ENCODE measurements at places on chromosomes 1 and 21.

- H3K4me1 ChIP-seq = peaks cover under 1% of the 10 kb centered on the region
- no peak overlapping the region for H3K27ac ChIP-seq
- no peak for DNase-seq
- no peaks in the 10 kb centered on the region for H3K36me3 ChIP-seq
- H3K4me3 ChIP-seq = no peak overlapping the region
- no peaks in the 10 kb centered on the region for H3K27me3 ChIP-seq
These were observed 88.1 kb downstream of the DMRTB1 start for GRCh38 chr1:53547231-53547790.

GRCh38 chr1:54581621-54582035 lies 33.6 kb downstream of the ACOT11 start:
- H3K27ac ChIP-seq = no peak overlapping the region
- H3K27me3 ChIP-seq = no peaks in the 10 kb centered on the region
- no peaks in the 10 kb centered on the region for H3K36me3 ChIP-seq

GRCh38 chr1:2047749-2048729 lies 2.2 kb upstream of the PRKCZ start:
- H3K4me1 ChIP-seq = no peaks in the 10 kb centered on the region
- no peaks in the 10 kb centered on the region for H3K36me3 ChIP-seq
- no peak overlapping the region for H3K27ac ChIP-seq
- H3K4me3 ChIP-seq = 0 out of 2 replicates have a peak overlapping the region, but pooled peaks have one; percentile 3
- no peak for DNase-seq
- H3K27me3 ChIP-seq = no peaks in the 10 kb centered on the region

DNA sequence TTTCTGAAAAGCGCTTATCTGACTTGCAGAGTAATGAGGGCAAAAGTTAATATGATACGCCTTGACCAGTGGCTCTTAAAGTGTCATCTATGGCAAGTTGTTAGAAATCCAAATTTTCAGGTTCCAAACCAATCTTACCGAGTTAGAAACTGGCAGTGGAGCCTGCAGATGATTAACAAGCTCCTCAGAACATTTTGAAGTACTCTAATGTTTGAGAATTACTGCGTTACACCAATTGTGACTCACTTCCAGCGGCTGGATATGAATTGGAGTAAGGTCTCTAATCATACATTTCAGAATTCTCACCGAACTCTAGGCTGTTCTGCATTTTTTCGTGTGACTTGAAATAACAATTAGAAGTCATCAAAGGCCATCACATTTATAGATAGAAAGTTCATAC lies 73.5 kb upstream of the TMPRSS15 start:
- H3K27ac ChIP-seq = no peak overlapping the region
- peaks cover 3% of the 10 kb centered on the region for H3K36me3 ChIP-seq
- no peak for DNase-seq
- H3K4me1 ChIP-seq = no peaks in the 10 kb centered on the region

DNA sequence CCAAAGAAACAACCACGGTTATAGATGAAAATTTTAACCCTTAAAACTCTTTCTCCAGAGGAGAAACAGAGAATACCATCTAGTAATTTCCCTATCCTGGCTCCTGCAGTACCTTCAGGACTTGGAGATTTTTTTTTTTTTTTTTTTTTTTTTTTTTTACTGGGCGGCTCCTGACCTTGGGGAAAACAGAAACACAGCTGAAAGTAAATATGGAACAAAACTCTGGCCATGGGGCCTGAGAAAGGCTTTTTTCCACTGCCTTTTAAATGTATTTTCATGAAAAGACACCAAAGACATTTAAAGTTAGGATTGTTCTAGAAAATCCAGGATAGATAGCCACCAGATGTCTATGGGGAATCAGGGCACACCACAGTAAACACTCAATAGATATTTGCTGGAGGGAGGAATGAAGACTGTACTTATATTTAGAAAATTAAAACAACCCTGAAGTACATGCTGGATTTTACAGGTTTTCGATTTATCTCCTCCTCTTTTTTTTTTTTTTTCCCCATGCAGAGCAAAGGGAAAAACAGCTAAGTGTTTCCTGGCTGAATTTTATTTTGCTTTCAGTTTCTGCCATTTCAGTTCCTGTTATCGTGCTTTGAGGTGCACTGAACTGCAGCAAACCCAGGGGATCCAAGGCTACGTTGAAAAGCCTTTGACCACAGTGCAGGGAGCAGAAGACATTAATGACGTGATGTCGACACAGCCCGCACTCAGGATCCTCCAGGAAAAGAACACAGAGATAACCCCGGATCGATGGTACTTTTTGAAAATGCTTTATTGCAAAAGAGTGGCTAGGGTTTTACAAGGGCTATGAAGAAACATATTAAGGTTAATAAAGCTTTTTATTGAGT lies 35.7 kb upstream of the CNN3 start:
- no peaks in the 10 kb centered on the region for H3K36me3 ChIP-seq
- H3K27ac ChIP-seq = no peak overlapping the region
- H3K4me3 ChIP-seq = no peak overlapping the region
- no peaks in the 10 kb centered on the region for H3K27me3 ChIP-seq

DNA sequence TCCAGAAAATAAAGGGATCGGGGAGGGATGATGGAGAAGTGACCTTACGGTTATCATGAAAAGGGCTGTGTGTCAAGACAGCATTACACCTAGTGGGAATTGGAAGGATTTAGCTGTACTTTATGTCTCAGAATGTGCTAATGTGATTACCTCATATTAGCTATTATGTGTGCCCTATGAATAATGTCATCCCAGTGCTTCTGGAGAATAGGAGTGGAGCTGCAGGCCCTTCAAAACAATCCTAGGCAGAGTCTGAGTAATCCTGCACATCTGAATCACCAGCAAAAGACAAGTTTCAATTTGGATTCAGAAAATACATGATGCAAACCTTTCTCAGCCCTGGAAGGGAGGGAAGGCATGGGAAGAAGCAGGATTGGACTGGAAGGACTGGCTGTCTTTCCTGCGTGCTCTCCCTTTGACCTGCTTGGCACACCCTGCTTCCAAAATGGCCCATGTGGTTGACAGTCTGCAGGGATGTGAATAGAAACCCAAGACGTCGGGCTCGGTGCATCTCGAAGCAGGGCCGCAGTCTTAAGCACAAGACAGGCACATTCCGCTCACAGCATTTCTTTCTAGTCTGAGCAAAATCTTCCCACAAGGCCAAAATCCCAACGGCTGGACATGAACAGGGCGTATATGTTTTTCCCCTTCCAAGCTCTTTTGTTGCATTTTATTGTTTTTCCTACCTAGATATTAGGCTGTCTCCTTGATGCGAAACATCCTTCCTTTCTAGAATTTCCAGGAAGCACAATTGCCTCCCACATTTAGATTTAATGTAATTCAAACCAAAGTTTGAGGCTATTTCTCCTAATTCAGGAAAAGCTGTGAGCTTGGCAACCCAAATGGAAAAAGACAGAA lies 54.3 kb upstream of the TARBP1 start:
- no peaks in the 10 kb centered on the region for H3K27me3 ChIP-seq
- no peak overlapping the region for H3K4me3 ChIP-seq
- no peak overlapping the region for H3K27ac ChIP-seq
- H3K4me1 ChIP-seq = peaks cover 2% of the 10 kb centered on the region

- no peaks in the 10 kb centered on the region for H3K27me3 ChIP-seq
- peaks cover 45% of the 10 kb centered on the region for H3K36me3 ChIP-seq
- no peak overlapping the region for H3K4me3 ChIP-seq
- H3K27ac ChIP-seq = no peak overlapping the region
- H3K4me1 ChIP-seq = no peaks in the 10 kb centered on the region
These were observed 56.4 kb downstream of the COL18A1 start for GRCh38 chr21:45461369-45461750.

- no peak overlapping the region for H3K4me3 ChIP-seq
- peaks cover 12% of the 10 kb centered on the region for H3K36me3 ChIP-seq
- H3K4me1 ChIP-seq = no peaks in the 10 kb centered on the region
- no peak for DNase-seq
These were observed 260.0 kb upstream of the AJAP1 start for GRCh38 chr1:4394366-4394765.

GRCh38 chr1:200907611-200908097 lies 13.0 kb downstream of the INAVA start:
- H3K27me3 ChIP-seq = no peaks in the 10 kb centered on the region
- DNase-seq = no peak
- H3K4me3 ChIP-seq = no peak overlapping the region
- no peak overlapping the region for H3K27ac ChIP-seq

DNA sequence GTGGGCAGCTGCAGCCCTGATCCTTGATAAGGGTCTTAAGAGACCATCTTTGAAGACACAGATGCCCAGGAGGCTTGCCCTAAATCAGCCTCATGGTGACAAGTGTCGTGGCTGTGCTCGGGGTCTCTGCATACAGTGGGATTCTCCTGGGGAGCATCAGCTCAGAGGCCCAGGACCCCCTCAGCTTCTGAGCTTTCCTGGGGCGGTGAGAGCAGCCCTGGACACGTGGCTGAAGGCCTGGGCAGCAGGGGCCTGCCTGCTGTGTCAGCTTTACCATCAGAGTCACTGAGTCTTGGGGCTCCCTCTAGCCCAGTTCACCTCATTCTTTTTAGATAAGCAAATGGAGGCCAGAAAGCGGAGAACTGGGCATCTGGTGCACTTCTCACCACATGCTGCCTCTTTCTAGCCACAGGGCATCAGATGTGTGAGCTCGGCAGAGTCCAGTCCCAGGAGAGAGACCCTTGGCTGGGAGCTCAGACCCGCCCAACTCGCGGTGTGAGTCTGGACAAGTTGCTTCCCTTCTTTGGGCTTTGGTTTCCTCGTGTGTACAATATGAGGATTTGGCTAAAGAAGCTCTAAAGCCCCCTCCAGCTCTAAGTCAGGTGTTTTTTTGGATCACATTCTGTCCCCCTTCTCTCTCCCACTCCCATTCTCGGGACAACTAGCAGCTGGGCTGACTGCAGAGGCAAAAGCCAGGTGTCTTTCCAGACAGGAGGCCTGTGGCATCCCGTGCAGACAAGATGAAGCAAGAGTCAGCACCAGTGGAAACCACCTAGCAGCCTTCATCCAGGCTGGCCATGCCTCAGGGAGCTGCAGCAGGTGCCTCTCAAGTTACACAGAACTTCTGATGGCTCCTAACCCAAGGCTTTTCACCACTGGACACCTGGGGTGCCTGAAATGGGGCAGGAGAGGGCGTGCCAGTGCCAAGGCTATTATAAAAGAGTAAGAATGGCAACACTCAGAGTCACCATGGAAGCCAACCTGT lies 119.1 kb downstream of the KCNN3 start:
- peak; percentile 27 for DNase-seq
- no peak overlapping the region for H3K27ac ChIP-seq
- H3K4me1 ChIP-seq = no peaks in the 10 kb centered on the region
- H3K4me3 ChIP-seq = no peak overlapping the region

- no peaks in the 10 kb centered on the region for H3K27me3 ChIP-seq
- H3K27ac ChIP-seq = no peak overlapping the region
- H3K4me3 ChIP-seq = no peak overlapping the region
- no peaks in the 10 kb centered on the region for H3K36me3 ChIP-seq
- no peak for DNase-seq
- no peaks in the 10 kb centered on the region for H3K4me1 ChIP-seq
These were observed 19.3 kb upstream of the PTPRC start for GRCh38 chr1:198619375-198620140.

DNA sequence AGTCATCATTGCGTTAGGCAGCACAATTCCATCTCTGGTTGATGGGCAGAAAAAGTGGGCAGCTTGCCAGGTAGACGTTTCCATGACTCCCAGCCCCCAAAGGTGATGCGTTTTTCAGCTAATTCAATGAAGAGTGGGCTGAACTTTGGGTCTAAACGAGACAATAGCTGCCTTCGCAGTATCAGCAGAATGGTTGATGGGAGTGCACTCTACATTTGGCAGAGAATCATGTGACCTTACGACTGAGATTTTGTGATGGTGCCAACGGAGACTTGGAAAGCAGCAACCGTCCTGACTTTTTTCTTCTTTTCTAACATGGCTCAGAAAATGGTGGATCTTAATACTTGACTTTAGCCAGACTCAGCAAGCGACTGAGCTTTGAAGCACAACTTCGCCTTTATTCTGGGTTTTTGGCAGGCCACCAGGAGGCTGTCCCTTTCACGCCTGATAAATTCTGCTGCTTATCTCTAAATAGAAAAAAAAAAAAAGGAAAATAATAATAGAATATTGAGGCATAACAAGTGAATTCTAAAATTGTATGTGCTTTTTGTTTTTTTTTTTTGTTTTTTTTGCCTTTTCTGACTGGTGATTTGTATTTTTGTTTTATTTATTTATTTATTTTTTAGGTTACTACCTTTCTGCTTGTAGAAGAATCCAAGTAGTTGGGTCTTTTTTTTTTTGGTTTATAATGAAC lies 804.8 kb downstream of the USP25 start:
- H3K36me3 ChIP-seq = peaks cover 15% of the 10 kb centered on the region
- H3K27ac ChIP-seq = no peak overlapping the region
- H3K27me3 ChIP-seq = no peaks in the 10 kb centered on the region
- DNase-seq = no peak
- H3K4me1 ChIP-seq = no peaks in the 10 kb centered on the region

- no peak overlapping the region for H3K27ac ChIP-seq
- H3K36me3 ChIP-seq = no peaks in the 10 kb centered on the region
- no peak for DNase-seq
These were observed 344.3 kb downstream of the MATN1 start for GRCh38 chr1:30378991-30379581.

GRCh38 chr1:3651930-3652547 lies at the start of gene TP73:
Gene TP73 (plus strand): TSS chr1:3652516. CDS start chr1:3682366, 29,850 bp downstream.
- peaks cover 4% of the 10 kb centered on the region for H3K36me3 ChIP-seq
- H3K27me3 ChIP-seq = peaks cover 40% of the 10 kb centered on the region
- H3K27ac ChIP-seq = no peak within 1 kb of the TSS
- H3K4me1 ChIP-seq = no peaks in the 10 kb centered on the region

DNA sequence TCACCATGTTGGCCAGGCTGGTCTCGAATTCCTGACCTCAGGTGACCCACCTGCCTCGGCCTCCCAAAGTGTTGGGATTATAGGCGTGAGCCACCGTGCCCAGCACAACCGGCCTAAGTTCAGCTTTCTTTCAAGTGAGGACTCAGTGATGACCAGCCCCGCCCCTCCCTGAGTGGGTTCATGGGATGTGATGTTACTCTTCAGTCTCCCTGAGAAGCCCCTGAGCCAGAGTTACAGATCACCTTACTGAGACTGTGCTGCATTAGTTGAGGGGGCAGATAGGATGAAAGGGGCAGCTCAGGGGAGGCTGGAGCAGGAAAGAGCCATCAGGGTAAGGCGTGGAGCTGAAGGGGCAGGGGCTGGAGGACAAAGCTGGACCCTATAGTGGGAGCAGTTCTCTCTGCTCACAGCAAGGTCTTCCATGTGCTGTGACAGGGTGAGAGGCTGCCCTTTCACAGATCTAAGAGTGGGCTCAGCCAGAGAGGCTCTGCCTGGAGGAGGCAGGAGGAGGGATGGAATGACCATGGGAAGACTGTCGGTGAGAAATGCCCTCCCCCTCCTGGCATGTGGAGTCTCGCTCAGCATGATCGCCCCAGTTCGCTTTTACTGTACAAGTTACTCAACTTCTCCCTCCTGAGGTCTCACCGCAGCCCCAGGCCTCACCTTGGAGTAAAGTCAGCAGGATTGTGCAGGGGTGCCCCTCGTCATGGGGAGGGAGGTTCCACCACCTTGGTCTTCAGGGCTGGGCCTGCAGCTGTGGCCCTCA lies 13.4 kb downstream of the SH2D2A start:
- no peak overlapping the region for H3K27ac ChIP-seq
- no peak overlapping the region for H3K4me3 ChIP-seq
- H3K4me1 ChIP-seq = no peaks in the 10 kb centered on the region
- DNase-seq = no peak
- H3K27me3 ChIP-seq = no peaks in the 10 kb centered on the region
- peaks cover 21% of the 10 kb centered on the region for H3K36me3 ChIP-seq
